ENCODE measurements at places on chromosomes 4 and X.

DNA sequence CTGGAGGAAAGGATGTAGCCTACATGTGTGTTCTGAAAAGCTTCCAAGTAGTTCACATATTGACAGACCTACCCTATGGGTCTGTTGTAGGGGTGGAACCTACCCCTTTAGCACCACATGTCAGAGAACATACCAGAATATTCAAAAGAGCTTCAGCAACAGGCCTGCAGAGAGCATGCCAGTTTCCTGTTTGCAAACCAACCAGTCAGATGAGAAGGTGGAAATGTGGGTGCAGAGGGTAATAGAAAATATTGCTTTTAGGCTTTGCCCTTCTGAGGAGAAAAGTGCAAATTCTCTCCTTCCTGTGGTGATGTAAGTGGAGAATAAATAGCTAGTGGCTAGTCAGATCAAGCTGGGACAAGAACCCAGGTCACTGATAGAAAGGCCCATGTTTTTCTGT, 16.4 kb downstream of the INTS6L start:
- no peak for DNase-seq

DNA sequence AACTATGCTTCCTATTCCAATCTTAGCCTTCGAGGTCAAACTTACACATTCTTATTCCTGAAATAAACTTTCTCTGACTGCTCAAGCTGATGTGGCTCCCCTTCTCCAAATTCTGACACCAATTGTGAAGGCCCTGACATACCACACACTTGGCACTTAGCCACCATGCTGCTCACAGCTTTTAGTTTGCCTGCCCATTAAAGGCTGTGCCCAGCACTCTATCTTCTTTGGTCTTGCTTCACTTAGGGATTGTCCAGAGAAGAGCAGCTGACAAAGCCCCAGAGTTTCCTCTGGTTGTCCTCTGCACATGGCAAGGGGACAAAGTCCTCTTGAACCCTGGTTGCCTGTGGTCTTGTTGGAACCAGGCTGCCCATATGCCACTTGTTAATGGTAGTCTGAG, 126.1 kb downstream of the ARHGEF9 start:
- no peak for DNase-seq

DNA sequence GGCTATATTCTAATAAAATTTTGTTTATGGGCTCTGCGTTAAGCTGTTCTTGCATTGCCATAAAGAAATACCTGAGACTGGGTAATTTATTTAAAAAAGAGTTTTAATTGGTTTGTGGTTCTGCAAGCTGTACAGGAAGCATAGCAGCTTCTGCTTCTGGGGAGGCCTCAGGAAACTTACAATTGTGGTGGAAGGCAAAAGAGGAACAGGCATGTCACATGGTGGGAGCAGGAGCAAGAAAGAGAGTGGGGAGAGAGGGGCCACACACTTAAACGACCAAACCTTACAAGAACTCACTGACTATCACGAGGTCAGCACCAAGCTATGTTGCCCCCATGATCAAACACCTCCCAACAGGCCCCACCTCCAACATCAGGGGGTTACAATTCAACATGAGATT, 74.0 kb downstream of the FHDC1 start:
- no peak for DNase-seq

GRCh38 chr4:67884701-67885100, 899 bp upstream of the TMPRSS11D start:
- DNase-seq = no peak

GRCh38 chrX:72273718-72274117, 3.3 kb downstream of the RPS4X start:
- no peak for DNase-seq
